ENCODE measurements at places on chromosomes 13 and 19.

GRCh38 chr19:5424192-5424973, 30.8 kb upstream of the ZNRF4 start:
- no peak for DNase-seq

DNA sequence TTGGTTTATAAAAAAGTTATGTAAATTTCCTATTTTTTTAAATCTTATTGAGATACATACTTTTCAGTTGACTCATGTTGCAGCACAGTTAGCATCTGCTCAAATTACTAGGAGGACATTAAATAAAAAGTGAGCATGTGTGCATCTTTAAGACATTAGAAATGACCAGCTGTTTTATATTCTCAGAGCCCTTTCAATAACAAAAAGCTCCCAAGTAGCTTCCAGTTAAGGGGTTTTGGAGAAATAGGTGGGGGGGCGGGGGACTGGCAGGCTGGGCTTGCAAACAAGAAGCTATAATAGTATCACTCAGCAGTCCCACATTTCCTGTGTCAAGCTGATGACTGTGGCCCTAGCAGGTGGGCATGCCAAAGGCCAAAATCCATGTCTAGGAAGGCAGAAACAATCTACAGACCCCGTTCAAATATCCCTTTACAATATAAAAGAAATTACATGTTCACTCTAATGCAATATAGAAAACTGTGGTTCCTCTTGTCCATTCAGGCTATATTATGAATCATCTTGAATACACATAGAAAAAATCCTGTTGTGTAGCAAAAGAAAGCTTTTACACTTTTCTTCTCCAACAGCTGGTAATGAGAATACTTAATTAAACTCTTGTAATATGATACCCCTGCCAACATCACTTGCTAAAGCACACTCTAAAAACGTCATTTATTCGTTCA, 1713.2 kb upstream of the SLC10A2 start:
- DNase-seq = no peak

DNA sequence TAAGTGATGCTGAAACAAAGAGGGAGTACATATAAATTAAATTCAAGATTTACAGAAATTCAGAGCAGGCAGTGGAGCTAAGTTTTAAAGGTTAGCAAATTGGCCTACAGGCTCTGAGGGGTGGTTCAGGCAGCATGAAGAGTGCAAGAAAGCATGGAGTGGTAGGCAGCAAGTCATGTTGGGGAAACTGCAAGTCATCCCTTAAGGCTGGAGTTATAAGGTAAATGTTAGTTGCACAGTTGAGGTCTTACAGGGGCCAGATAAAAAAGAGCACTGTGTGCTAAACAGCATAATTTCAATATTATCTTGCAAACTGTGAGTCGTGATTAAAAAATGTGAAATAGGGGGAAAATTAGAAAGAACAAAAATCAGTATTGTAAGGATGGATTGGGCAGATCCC, 106.2 kb downstream of the VWA8 start:
- no peak for DNase-seq

GRCh38 chr13:57045826-57046546, 94.7 kb upstream of the PRR20A start:
- no peak for DNase-seq

DNA sequence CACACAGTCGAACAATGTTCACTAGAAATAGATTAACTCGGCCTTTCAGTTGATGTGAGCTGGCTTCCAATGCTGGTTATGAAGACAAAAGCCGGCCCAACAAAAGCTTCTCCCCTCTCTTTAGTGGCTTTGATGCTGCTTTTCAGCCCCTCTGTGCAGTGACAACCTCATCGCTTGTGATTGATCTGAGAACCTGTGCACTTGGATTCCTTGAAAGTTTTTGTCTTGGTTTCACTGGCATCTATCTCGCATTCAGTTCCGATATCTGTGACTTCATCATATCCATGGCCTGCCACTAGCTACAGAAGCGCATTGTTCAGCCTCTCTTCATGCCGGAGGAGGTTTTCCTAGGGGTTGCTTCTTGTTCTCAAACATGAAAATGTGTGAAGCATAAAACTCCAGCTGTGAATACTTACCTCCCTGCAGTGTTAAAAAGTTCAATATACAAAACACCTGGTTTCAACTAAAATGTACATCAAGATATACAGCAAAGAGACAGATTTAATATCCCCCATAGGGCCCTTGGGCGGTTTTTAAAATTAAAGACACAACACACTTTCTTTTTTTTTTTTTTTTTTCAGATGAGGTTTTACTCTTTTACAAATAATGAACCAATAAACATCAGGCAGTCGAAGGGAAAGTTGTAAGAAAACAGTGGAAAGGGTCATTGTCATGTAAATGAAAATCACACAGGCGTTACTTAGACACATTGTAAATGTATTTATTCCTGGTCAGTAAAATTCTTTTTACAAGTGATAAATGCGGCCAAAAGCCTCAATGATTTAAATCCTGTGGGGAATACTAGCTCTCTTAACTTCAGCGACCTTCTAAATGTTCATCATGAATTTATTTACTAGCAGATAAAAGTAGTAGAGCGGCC, 1252.8 kb downstream of the EFNB2 start:
- DNase-seq = no peak
